ENCODE measurements at places on chromosomes 1 and 21. TPM values are rescaled to one million over a fixed set of nuclear protein-coding genes. Genes with fewer than 3 reads are reported as not detected.

The DUSP23 gene
- 45.8 TPM for total RNA-seq

The FABP3 gene
- total RNA-seq, result 34.8 TPM

The BNIPL gene
- 2.3 TPM for total RNA-seq

The CSRP1 gene
- 24.1 TPM for total RNA-seq

The UBE2J2 gene
- 67.2 TPM for total RNA-seq

The LCE3D gene
- total RNA-seq, result not detected

The DCAF8 gene
- total RNA-seq, result 110 TPM

The PBXIP1 gene
- 17.9 TPM for total RNA-seq

The ITSN1 gene
- 81.1 TPM for total RNA-seq

The GNG12 gene
- 35.8 TPM for total RNA-seq

The POU3F1 gene
- 11.6 TPM for total RNA-seq

The DCLRE1B gene
- 11.0 TPM for total RNA-seq

DNA sequence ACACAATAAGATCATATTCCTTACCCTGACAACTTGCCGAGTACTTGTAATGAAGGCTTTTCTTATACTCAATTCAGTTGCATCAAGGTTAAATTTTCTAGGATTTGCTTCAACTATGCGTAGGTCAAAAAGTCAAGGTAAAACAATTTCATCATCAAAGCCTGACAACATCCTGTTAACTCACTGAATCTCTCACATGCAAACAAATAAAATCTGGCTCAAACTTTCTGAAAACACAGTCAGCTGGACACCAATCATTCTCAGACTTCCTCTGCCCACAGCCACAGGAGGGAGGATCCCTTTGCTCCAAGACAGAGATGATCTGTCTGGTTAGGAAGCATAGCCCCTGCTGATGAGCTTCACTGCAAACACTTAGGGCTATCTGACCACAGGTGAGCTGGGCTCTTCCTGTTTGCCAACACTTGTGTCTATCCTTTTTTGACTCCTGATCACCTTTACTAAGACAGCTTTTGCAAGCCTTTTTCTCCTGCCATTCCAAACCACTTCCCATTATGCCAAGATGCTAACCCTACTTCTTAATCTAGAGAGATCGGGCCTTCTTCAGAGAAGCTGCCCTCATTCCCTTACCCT is 20.0 kb downstream of the STX6 start:
- DNase-seq, result no peak

DNA sequence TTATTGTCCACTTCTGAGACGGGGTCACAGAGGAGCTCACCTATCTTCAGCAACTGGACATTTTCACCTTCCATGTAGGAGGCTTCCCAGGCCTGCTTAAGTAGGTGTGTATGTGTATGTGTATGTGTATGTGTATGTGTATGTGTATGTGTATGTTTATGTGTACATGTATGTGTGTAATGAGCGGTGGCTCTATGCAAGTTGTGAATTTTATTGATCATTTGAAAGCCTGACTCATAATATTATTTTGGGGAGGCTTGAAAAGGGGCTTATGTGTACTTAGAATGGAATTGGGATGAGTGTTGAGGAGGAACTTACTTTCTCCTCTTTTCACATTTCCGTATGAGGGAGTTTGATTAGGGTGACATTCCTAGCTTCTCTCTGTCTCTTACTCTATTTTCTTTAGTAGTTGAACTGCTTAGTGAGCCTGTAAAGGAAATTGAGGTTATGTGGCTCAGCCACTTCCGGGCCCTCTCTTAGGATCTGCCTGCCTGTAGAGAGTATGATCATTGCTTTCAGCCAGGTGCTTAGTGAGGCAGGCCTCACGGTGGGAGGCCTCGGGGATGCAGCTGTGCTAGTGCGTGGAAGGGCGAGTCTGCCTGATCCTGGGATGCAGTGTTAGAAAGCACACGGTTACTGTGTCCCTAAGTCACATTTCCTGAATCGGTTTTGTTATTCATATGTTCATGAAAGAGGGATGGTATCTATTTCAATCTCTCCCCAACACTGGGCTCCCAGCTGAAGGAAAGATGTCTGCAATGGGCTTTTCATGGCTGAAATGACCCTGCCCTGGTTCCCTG is 61.0 kb downstream of the IER5 start:
- DNase-seq, result no peak

GRCh38 chr1:2198571-2198970 is 4.0 kb upstream of the FAAP20 start:
- DNase-seq, result no peak

GRCh38 chr1:99646868-99647267 is 955 bp downstream of the PALMD start:
- no peak for DNase-seq

DNA sequence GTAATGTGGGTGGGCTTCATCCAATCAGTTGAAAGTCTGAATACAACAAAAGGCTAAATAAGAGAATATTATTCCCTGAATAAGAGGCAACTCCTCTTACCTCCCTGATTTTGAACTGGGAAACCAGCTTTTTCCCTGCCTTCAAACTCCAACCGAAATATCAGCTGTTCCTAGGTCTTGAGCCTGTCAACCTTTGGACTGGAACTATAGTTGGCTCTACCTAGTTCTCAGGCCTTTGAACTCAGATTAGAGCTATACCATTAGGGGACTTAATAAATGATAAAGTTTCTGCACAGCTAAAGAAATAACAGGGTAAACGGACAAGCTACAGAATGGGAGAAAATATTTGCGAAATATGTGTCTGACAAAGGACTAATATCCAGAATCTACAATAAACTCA is 43.8 kb upstream of the BEND5 start:
- DNase-seq, result no peak

- DNase-seq, result peak; percentile 58
Observed at GRCh38 chr1:72284348-72285073, 2.2 kb upstream of the NEGR1 start.

DNA sequence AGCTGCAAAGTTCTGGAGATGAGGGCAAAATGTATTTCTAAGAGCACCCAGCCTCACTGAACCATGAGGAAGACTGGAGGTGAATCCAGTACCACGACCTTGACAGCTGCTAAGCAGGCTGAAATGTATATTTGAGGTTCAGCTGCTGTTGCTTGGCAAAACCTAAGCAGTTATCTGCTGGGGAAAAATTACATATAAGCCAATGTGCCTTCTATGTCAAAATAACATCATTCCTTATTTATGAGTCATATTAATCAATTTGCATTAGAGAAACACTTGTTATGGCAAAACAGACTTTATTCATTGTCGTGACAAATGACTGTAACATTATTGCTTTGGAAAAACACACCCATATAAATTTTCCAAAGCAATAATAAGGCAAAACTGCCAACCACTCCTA is 560.5 kb upstream of the NR5A2 start:
- DNase-seq, result no peak

DNA sequence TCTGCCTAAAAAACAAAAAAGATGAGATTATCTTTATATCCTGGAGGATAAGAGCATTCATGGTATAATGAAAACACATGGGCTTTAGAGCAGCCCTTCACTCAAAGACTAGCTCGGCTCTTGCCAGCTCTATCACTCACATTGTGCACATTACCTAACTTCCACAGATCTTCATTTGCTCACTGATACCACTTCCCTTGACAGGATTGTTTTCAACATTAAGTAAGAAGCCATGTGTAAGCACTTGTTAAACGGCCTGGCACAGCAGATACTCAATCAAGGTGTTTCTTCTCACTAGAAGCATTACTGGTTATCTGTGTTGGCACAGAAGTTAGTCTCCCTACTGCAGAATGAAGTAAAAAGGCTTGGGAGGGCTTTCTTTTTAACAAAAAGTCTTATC is 18.7 kb downstream of the LPGAT1 start:
- no peak for DNase-seq

DNA sequence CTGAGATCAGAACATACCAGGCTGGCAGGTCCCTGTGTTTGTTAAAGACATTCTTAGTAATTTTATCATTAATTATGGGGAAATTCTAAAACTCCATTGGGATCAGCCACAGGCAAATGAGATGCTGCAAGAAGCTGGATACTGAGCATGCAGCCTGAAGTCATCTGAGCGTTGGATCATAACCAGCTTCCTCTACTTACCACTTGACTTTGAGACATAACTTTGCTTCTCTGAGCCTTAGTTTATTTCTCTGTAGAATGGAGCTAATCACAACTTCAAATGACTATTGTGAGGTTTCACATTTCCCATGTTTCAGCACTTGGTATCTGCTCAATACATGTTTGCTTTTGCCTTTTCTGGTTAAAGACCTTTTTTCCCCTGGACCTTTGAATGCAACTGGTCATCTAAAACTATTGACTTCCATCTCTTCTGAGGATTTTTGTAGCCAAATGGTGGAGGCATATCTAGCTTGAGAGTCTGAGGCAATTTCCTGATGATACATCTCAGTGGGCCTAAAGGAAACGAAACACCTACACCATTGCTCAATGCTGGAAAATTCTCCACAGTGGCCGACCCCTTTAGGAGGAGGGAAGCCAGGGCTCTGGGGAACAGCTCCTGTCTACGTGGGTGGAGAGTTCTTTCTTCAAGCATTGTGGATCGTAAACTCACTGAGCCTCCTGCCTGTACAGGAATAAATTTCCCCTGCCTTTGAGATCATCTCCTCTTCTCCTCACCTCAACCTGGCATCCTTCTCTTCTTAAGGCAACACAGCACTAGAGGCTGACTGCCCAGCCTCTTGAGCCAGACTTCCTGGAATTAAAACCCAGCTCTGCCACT is 109.1 kb upstream of the HOOK1 start:
- no peak for DNase-seq

DNA sequence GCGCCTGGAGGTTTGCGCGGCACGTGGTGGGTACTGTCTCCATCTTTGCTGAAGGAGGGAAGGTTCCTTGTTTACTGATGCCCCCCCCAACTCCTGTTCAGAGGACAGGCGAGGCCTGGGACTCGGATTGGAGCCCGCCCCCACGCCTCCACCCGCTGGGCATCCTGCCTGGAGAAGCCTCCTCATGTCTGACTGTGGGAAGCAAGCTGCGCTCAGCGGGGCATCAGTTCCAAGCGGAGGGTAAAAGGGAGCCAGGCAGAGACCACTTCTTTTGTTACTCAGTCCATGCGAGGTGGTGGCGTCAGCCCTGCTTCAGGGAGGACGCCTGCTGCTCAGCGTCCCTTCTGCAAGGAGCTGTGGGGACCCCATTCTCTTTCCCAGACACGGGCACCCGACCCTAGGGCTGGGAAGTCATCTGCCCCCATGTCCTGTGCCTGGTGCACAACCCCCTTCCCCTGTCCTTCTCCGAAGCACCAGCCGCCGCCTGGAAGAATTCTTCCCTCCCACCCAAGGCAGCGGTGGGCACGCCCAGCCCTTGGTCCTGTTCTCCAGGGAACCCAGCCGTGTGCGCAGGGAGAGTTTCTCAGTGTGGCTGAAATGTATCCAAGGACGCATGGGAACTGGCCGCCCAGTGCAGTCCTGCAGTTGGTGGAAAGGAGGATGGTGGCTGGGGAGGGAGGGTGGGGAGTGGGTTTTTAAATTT is 414.0 kb downstream of the CAMTA1 start:
- no peak for DNase-seq

GRCh38 chr1:229704157-229704556 is 78.1 kb downstream of the URB2 start:
- no peak for DNase-seq

DNA sequence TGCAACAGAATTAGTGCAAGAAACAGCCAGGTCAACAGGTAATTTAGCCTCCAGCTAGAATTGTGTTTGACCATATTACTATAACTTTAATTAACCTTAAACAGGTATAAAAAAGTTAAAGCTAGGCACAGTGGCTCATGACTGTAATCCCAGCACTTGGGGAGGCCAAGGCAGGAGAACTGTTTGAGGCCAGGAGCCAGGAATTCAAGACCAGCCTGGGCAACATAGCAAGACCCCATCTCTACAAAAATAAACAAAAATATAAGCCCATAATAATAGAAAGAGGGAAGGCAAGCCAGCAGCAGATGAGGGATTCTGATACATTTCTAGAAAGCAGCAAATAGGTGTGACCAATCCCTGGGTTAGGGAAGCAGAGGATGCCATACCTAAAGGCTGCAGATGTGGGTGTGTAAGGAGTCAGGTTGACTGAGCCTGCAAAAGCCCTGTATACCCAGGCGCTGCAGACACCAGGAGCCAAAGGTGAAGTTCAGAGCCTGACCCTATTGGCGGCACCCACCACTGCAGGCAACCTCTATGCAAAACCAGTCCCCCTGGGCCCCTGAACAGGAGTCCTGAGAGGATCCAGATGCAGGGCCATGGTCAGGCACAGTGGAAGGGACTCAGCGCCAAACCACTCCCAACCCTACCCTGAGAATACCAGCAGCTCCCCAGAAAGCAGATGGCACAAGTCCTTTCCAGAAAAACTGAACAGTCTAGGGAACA is 19.3 kb upstream of the LSS start:
- no peak for DNase-seq

All from H1 (cell line).